ENCODE measurements at places on chromosomes 11 and 22.

GRCh38 chr11:94553938-94554337, 10.2 kb downstream of the FUT4 start:
- no peak for DNase-seq

DNA sequence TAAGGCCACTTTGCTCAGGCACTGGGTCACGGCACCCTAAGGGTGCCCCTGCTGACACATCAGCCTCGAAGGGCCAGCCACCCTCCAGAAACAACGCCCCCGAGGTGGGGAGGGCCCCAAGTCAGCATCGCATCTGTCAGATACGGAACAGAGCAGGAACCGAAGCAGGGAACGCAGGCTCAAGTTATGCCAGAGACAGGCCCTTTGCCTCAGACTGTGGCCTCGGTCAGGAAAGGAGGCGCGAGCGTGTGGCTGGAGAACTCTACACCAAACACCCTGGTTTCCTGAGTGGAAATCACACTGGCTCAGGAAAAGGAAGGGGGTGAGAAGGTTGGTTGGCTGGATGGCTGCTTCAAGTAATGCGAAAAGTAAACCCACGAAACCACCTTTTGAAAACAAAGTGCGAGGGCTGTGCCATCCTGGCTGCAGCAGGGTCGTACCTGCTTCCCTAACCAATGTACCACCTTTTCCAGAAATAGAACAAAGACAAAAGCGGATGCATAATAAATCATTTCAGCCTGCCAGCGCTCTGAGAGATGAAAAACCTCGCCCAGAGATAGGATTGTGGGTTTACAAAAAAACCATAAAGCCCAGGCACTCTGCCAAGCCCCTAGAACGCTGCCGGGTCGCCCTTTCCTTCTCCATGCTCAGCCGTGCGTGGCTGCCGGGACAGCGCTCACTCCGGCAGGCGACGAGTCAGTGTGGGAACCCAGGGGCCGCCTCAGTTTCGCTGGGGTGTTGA, 38.6 kb downstream of the TRMU start:
- DNase-seq, result no peak

GRCh38 chr11:70628855-70629844, 230.8 kb downstream of the CTTN start:
- no peak for DNase-seq

DNA sequence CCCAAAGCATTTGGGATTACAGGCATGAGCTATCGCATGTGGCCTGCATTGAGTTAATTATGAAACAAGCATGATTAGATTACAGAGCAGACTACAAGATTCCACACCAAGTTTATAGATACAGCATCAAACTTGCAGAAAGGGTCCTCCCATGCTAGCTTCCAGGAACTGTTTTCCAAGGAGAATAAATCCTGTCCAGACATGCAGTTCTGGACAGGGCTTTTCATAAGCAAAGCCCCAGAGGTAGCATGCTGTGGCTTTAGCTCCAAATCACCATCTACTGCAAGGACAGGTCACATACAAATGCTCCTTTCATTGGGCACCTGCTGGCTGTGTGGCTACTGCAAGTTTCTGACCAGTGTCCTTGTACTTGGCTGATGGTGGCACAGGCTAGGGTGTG, 57.1 kb downstream of the HIRA start:
- no peak for DNase-seq

GRCh38 chr11:18698341-18699268, at the start of gene TMEM86A:
TSS of gene TMEM86A (plus strand) at chr11:18698779. CDS start at chr11:18698887, 108 bp downstream.
- peak; percentile 36 for DNase-seq

- DNase-seq, result no peak
These were observed 101.3 kb downstream of the DYNC2H1 start for GRCh38 chr11:103210543-103210942.

DNA sequence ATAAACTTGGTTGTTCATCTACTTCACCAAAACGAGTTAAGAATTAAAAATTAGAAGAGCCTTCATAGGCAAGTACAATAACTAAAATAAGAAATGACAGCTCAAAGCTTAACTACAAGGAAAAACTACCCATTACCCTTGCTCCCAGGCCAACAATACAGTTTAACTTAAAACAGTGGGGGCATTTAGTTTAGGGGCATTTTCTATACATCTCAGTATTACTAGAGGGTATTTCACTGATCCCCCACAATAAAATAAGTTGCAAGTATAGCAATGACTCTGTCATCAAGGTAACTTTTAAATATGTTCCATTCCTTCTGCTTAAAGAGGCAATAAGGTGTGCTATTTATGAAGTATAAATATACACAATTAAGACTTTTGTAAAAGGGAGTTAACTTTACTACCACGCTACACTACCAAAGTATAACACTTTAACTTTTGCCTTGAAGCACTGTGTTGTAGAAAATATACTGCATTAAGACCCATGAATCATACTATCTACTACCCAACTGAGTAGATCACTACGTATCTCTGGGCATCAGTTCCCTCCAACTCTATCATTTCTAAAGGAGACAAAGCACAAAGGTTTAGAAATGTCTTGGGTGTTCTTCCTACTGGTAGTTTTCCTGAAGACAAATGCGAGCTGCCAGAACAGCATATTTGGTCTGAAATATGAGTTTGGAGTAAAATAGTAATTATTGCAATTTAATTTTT, 29.8 kb downstream of the CHORDC1 start:
- DNase-seq, result no peak

DNA sequence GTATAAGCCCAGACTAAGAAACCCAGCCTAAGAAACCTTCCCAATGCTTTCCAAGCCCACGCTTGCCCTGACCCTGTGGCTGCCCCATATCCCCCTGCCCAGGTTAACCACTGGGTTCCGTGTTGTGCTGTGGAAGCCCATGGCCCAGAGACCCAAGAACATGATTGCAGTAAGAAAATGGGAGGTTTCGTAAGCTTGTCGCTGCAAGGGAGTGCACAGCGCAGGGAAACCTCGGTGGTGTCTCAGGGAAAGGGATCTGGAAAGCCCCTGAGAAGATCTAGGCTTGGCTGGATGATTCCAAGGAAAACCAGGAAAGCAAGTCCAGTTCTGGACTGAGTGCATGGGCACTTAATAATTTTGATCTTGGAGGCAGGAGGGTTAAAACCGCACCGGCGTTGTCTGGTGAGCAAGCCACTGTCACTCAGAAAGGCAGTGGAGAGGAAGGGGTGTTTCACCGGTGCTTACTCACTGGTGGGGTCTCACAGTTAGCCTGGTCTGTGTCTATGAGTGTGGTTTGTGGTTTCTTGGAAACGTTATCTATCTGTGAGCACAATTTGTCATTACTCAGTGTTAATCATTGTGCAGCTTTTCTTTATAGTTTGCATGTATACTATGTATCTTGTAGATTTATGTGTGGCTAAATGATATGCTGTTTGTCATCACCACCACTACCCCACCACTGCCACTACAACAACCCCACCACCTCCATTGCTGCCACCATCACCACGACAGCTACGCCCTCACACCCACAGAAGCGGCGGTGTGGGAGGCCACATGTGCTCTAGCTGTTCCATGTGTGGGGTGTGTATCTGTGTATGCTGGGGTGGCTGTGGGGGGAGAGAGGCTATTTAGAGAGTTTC, 53.3 kb upstream of the PRDM11 start:
- DNase-seq, result no peak

DNA sequence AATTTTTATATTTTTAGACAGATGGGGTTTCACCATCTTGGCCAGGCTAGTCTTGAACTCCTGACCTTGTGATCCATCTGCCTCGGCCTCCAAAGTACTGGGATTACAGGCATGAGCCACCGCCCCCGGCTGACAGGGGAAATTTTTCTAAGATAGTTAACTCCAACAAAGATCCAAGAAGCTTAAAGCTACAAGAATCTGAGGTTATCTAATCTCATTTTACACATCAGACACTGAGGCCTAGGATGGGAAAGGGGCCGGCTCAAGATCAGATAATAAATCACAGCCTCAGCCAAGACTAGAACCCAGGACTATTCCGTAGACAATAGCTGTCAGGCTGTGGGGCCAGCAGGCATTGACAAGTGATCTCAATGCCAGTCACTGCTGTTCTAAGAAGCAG, 94.0 kb downstream of the AMBRA1 start:
- DNase-seq, result no peak

DNA sequence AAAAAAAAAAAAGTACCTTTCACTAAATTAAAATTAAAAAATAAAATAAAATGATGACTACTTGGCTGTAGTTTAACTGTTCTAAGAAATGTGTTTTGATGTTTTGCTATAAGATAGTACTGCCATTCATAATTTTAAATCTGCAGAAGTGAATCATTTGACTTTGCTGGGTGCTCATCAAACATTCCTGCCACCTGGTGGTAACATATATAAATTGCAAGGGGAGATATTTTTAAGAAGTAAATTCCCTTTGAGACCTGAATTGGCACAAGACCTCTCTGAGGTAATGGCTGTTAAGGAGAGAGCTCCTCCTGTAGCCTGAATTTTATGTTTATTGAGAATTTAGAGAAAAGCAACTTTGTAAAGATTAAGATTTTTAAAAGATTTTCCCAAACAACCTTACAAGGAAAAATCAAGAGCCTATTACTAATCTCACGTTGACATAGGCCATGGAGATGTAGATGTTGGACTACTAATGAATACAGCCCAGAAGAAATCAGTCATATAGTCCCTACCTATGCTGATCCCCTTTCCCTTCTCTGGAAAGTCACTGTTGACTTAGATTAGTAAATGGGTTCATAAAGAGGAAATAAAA, 11.9 kb upstream of the NARS2 start:
- DNase-seq, result no peak

- DNase-seq, result no peak
These were observed 19.9 kb downstream of the CTNND1 start for GRCh38 chr11:57781529-57781943.

GRCh38 chr11:69925366-69926196, 106.4 kb upstream of the FGF3 start:
- DNase-seq, result no peak

- DNase-seq, result no peak
These were observed 6.1 kb downstream of the CD81 start for GRCh38 chr11:2382936-2383851.

DNA sequence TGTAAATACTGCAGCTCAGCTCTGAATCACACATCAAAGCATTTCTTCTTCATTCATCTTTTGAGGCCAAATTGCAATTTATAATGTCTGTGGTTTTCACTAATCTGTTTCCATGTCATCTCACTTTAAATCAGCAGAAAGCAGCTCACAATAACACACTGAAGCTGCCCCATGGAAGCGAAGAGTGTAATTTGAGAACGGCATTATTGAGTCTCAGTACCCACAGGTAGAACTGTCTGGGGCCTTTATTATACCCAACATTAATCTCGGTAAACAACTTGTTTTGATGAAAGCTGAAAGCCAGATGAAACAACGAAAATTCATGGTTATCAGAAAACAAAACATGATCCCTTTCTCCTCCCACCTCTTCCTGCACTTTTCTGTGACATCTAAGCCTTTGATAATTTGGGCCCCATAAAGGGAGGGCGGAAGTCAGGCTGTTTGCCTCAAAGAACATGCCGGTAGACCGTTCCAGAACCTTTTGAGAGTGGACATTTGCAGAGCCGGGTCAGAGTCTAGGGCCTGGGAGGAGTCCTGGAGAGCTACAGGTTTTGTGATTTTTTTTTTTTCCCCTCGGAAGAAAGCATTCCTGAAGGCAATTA, 68.2 kb upstream of the SESN3 start:
- DNase-seq, result peak; percentile 3

DNA sequence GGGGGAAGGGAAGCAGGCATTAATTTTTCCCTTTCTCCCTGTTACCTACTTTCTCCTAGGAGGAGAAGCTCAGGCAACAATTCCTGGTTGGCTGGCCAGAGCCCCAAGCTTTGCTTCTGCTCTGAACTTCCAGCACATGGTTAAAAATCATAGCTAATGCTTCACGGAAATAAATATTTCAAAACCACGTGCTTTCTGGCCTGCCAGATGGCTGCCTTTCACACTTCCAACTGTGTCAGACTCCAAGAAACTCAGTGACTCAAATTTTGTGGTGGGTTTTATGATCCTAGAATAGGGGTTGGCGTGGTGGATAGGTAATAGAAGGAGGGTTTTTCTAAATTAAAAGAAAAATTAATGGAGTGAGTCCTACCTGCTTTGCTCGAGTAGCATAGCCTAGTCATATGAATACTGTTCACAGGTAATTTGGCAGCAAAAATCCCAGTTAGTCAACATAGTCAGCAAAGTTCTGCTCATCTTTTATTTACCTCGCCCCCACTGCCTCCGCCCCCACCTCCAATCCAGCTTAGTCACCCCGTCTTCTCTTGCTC, 58.6 kb downstream of the SC5D start:
- DNase-seq, result no peak

DNA sequence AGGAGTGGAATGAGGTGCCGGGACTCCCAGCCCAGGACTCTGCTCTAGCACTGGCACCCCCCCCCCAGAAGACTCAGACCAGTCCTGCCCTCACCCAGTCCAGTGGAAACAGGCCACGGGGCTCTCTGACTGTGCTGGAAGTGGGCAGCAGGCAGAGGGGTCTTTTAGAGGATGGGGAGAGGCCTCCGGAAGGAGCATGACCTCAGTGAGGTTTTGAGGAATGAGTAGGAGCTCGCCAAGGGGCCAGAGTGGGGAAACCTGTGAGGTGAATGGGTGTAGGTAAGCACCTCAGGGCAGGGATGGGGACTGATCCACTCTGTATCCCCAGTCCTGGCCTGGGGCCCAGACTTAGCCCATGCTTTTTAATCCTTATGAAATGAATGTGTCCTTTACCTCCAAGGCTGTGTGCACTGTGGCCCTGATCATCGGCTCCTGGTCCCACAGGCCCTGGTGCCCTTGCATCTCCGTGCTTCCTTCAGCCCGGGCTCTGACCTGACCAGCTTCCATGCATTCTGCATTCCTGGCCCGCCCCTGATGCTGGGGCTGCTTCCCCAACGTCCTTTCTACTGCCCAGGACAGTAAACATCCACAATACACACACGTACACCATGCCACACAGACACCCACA, 24.4 kb upstream of the RFPL3 start:
- no peak for DNase-seq

- DNase-seq, result no peak
These were observed 75.7 kb downstream of the JRKL start for GRCh38 chr11:96465512-96465911.

DNA sequence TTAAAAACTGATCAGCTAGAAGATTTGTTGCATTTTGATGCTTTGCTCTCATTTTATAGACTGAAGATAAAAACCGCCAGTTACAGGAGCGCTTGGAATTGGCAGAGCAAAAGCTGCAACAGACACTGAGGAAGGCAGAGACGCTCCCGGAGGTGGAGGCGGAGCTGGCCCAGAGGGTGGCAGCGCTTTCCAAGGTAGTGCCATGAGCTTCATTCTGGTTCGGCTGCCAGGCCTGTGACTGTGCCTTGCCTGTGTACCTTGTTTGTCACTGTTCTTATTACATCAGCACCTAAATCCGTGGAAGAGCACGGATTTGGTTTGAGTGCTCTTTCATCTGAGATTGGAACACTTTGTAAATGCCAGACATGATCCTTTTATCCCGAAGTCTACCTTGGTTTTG, 61.4 kb downstream of the PPFIA1 start:
- DNase-seq, result no peak

GRCh38 chr11:78038697-78039313, 15.7 kb upstream of the KCTD14 start:
- no peak for DNase-seq
